ENCODE measurements at places on chromosomes 1 and 21.

- peak; percentile 57 for DNase-seq
Observed at GRCh38 chr21:17611414-17612022, 1.2 kb downstream of the BTG3 start.

- DNase-seq = no peak
Observed at GRCh38 chr1:46903481-46903880, 37.8 kb downstream of the CYP4A11 start.

GRCh38 chr1:189538271-189538670, 939.4 kb downstream of the BRINP3 start:
- DNase-seq = no peak

GRCh38 chr1:60791226-60791625, 291.1 kb upstream of the NFIA start:
- no peak for DNase-seq

GRCh38 chr21:34965200-34966174, 83.6 kb downstream of the RUNX1 start:
- DNase-seq = no peak

DNA sequence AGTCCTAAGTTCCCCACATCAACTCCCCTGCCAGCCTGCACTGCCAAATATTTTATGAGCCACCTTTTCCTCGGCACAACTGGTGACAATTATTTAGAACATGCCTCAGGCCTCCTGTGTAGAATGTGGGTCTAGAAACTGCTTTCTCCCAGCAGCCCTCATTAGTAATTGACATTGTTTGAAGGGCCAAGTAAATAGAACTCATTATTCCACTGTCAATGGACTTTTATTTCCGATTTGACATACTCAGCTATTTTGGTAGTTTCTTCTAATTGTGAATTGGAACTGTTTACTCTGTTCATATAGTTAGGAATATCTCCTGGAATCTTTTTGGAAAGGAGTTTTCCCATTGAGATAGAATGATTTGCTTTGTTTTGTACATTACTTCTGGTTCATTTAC, 168.8 kb upstream of the L1TD1 start:
- no peak for DNase-seq

DNA sequence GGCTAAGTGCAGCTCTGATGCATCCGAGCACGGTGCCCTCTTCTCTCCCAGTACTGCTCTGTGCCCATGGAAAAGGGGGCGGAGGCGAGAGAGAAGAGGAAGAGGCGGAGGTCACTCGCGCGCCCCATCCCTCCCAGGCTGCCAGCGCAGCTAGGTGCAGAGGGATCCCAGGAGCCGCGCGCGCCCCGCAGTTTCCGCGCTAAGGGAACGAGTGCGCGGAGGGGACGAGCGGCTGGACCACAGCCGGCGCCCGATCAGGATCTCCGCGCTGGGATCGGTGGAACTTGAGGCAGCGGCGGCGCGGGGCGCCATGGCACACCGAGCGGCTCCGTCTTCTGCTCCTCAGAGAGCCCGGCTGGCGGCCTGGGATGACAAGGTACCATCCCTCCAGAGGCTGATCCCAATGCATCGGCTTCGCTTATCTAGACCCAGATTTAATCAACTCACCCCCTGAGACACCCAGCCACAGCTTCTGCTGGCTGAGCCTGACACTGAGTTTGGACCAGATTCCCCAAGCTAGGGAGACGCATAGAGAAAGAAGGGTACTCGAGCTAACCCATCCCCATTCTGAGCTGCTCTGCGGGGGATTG, at the start of gene PTGFR:
Gene PTGFR (plus strand): TSS at position 114 of the 590 bp plus-strand sequence. CDS start 1,770 bp downstream, outside the sequence.
- DNase-seq = no peak

DNA sequence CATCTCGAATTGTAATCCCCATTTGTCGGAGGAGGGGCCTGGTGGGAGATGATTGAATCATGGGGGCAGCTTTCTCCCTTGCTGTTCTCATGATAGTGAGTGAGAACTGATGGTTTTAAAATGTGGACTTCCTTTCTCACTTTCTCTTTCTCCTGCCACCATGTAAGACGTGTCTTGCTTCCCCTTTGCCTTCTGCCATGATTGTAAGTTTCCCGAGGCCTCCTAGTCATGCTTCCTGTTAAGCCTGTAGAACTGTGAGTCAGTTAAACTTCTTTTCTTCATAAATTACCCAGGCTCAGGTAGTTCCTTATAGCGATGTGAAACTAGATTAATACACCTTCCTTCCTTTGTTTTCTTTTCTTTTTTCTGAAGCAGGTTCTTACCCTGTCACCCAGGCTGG, 13.9 kb downstream of the DNAJC6 start:
- no peak for DNase-seq

GRCh38 chr1:114316204-114316603, 162.5 kb upstream of the SYT6 start:
- DNase-seq = no peak

DNA sequence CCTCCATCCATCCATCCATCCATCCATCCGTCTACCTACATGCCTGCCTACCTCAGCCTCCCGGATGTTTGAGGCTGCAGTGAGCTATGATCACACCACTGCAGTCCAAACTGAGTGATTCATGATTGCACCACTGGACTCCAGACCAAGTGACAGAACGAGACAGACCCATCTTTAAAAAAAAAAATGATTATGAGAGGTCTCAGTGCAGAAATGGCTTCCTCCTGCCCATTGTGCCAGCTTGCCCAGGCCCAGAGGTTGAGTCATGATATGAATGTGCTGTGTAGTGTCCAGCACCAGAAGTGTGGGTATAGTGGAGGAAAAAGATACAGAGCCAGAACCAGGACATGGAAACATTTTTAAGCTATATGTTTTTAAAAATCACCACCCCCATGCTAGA, 149.9 kb downstream of the KIF26B start:
- DNase-seq = no peak

GRCh38 chr1:67211589-67212563, 45.6 kb downstream of the IL23R start:
- DNase-seq = peak; percentile 9

DNA sequence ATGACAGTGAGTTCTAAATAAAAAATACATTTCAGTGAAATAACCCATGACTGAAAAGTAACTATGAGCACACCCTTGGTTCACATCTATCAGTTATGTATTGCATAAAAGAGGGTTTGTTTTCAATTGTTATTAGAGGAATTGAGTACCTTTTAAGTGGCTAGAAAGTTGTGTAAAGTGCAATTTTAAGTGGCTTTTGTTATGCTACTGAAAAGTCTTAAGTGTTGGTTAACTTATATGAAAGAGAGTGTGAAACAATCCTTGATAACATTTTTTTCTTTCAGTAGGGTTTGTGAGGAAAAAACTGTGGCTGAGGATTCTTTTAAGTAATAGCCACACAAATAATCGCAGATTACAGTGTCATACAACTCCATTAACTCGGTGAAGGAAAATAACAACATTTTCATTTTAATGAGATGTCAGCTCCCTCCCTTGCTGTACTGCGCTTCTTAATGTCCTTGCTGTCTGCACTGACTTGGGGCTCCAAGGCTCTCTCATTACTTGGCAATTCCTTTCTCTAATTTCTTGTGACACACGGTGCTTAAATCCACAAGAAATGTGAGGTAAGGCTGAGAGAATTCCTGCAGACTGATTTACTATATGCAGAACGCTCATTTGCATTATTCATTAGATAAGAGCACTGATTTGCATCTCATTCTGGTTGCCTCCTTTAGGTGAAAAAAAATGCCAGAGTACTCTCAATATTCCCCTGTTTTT, 40.6 kb downstream of the NTNG1 start:
- DNase-seq = no peak

GRCh38 chr1:179230721-179231120, 1.2 kb upstream of the ABL2 start:
- DNase-seq = no peak

GRCh38 chr1:41434306-41434705, 50.2 kb downstream of the EDN2 start:
- DNase-seq = no peak

GRCh38 chr1:11541956-11542355, 63.0 kb downstream of the DISP3 start:
- DNase-seq = no peak

- no peak for DNase-seq
Observed at GRCh38 chr1:38175121-38175520, 128.5 kb upstream of the POU3F1 start.

DNA sequence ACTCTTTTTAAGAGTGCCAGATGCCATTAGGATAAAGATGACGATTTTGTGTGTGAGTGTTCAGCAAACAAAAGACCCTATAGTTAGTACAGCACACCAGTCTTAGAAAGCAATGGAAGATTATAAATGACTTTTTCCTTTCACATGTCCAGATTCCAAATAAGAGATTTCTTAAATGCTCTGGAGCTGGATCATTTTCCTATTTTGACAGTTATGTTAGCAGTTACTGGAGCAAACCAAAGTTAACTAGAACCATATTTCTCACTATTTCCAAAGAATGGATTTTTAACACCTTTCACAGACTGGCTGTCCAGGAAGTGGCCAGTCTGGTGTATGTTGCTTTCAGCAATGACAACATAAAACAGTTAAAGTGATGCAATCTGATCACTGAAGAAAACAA, 905.8 kb upstream of the ADGRL2 start:
- DNase-seq = no peak

- no peak for DNase-seq
Observed at GRCh38 chr21:36149788-36150711, 6.6 kb upstream of the DOP1B start.

GRCh38 chr21:32382108-32382644, 10.6 kb downstream of the URB1 start:
- no peak for DNase-seq

GRCh38 chr1:214331827-214332423, 51.0 kb downstream of the SMYD2 start:
- peak; percentile 16 for DNase-seq

GRCh38 chr1:181160998-181161870, 72.7 kb downstream of the IER5 start:
- no peak for DNase-seq

GRCh38 chr1:6948861-6949260, 163.6 kb downstream of the CAMTA1 start:
- DNase-seq = no peak

DNA sequence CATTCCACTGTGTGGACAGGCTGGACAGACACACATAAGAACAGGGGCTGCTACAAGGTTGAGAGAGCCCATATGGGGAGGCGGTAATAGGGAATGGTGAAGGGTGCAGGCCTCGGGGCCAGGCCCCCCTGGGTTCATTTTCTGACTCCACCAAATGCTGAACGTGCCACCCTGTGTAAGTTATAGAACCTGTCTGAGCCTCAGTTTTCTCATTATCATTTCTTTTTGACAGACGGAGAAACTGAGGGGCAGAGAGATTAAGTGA, 569.5 kb downstream of the PTPRU start:
- DNase-seq = no peak

GRCh38 chr1:244920911-244921761, 56.8 kb upstream of the HNRNPU start:
- no peak for DNase-seq

DNA sequence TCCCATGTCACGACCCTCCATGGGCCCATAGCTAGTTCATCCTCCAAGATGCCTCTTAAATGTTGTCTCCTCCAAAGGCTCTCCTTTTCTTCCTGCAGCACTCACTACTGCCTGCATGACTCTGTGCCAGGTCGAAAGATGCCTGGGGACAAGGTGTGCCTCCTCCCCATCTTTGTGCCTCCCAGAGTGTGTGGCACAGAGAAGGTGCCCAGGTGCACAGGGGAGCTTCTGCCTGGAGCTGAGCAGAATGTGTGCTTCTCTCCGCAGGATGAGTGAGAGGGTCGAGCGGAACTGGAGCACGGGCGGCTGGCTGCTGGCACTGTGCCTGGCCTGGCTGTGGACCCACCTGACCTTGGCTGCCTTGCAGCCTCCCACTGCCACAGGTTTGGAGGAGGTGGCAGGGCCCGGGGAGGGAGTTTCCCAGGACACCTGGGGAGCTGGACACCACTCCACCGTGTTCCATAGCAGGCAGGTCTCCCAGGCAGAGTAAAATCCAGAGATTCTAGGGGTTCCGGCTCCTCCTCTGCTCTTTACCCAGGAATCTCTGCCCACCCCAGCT, 6.9 kb upstream of the PPM1J start:
- DNase-seq = no peak

- DNase-seq = no peak
Observed at GRCh38 chr1:207316622-207317391, 4.7 kb upstream of the CD55 start.

- no peak for DNase-seq
Observed at GRCh38 chr1:187300081-187300480, 471.3 kb downstream of the PLA2G4A start.

- no peak for DNase-seq
Observed at GRCh38 chr1:74502432-74502831, 10.0 kb downstream of the LRRC53 start.

GRCh38 chr1:86705665-86705985, 1.2 kb downstream of the SH3GLB1 start:
- no peak for DNase-seq

GRCh38 chr1:219041141-219041540, 132.5 kb upstream of the LYPLAL1 start:
- DNase-seq = no peak

DNA sequence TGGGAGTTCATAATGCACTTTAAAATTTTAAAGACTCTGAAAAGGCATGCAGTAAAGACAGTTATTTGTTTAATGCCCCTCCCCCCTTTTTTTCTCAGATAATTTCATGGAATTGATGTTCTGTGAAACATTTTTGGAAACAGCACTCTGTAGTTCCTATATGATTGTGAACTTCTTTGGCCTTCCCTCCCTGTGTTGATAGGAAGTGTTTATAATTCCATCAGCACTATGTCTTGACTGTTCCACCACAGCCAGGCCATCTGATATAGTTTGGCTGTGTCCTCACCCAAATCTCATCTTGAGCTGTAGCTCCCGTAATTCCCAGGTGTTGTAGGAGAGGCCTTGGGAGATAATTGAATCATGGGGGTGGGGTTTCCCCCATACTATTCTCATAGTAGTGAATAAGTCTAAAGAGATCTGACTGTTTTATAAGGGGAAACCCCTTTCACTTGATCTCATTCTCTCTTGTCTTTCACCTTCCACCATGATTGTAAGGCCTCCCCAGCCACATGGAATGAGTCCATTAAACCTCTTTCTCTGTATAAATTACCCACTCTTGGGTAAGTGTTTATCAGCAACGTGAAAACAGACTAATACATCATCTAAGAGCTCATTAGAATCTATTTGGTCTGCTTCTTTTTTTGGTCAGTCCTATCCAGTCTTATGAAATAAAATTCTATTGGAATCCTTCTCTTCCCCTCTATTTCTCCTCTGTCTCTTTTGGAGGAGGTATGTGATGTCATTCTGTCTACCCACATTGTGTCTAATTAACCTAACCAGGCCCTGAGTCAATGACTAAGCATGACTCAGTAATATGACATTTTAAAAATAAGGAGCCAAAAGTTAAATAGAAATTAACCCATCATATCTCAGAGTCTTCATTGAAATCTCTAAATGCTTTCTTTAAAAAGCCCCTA, 8.9 kb downstream of the CCDC185 start:
- no peak for DNase-seq

GRCh38 chr21:33401630-33401992, 1.6 kb upstream of the IFNGR2 start:
- DNase-seq = no peak

DNA sequence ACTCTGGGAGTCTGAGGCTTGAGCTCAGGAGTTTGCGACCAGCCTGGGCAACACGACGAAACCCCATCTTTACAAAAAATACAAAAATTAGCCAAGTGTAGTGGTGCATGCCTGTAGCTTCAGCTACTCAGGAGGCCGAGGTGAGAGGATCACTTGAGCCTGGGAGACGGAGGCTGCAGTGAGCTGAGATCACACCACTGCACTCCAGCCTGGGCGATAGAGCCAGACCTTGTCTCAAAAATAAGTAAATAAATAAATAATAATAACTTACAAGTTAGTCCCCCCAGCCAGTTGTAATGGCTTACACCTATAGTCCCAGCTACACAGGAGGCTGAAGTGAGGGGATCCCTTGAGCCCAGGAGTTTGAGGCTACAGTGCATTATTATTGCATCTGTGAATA, 21.7 kb upstream of the BTG2 start:
- DNase-seq = no peak

All from stimulated activated CD4-positive, alpha-beta T cell treated with anti-CD3 and anti-CD28 coated beads, Interleukin-15, amount 100 ng/mL, for 1 hour (primary cell).